ENCODE measurements at places on chromosomes 4 and X.

DNA sequence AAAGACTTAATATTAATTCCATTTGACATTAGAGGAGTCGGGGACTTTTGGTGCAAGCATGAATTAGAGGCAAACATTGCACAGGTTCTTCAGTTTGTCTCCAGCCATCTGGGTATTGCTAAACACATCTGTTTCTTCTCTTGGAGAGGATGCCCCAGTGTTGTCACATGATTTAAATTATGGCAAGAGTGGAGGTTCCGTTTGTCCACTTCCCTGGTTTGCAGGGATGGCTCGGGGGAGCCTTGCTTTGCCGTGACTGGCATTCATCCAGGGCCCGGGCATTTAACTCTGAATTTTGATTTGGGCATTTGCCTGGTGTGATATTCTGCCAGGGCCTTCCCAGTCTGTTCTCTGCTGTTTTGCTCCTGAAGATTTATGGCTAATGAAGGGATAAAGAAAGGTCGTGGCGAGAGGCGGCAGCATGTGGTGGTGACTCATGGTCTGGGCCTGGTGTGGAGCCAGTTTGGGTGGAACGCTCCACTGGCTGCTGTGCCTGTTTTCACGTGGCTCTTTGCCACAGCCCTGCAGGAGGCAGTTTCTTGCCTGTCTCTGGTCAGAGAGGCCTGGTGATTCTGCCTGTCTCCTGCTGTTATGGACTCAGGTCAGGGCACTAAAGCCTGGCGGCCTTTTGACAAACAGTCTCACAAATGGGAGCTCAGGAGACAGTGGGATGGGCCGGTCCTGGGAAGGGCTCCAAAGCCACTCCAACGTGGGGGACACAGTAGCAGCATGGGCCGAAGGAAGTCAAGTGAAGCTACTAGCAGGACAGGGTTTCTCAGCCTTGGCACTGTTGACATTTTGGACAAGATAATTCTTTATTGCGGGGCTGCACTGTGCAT is 99.4 kb upstream of the PGRMC2 start:
- peak; percentile 98 for DNase-seq

DNA sequence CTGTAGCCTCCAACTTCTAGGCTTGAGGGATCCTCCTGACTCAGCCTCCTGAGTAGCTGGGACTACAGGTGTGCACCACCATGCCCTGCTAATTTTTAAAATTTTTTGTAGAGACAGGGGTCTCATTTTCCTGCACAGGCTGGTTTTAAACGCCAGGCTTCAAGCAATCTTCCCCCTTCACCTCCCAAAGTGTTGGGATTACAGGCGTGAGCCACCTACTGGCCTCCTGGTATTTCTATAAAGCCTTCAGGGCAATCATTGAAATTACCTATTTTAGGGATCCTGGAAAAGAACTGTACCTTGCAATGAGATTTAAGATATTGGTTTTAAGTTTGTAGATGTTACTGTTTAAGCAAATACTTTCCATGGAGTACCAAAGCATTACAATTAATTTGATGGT is 13.5 kb upstream of the PLS3 start:
- no peak for DNase-seq

- no peak for DNase-seq
Measured at GRCh38 chr4:152499344-152499743, 36.5 kb downstream of the FBXW7 start.

DNA sequence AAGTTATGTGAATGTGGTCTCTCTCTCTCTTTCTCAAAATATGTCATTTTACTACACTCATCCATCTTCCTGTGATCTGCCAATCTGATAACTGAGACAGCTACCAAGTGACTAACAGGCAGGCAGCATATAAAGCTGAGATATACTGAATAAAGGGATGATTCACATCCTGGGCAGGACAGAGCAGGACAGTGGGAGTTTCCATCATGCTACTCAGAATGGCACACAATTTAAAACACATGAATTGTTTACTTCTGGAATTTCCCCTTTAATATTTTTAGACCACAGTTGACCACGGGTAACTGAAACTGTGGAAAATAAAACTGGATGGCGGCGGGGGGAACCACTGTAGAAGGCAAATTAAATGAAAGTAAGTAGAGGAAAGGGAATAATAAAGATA is 58.6 kb upstream of the DCTD start:
- peak; percentile 20 for DNase-seq

DNA sequence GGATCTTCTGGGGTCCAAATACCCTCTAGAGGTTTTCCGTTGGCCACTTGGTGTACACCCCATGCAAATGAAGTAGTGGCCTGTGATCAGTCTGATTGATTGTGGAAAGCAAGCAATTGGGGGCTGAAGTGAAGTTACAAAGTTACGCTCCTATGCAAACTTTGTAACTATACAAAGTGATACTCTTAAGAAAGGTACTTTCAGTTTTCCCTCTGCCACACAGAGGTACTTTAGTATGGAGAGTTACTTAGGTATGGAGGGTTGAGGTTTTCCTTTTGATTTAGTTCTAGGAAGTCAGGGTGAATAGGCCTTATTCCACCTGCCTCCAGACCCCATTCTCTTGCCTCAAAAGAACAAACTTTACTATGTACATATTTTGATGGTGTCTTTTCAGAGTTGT is 28.7 kb downstream of the STAG2 start:
- no peak for DNase-seq

DNA sequence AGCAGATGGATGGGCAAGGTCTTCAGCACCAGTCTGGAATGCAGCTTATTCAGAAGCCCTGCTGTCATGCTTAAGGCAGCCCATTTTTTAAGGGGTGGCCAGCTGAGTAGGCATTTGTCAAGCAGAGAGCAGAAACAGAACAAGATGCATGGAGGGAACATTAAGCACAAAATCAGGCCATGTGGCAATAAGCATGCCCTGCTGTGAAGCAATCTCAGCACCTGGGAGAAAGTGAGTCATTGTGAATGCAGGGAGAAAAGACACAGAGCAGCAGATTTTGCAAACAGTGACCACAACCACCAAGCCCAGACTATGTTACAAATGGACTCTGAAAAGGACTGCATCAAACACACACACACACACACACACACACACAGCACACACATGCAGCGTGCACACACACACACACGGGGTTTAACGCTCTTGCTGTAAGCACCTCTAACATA is 94.1 kb upstream of the GALNT7 start:
- peak; percentile 93 for DNase-seq

- DNase-seq, result no peak
Measured at GRCh38 chr4:145289403-145290076, 109.2 kb upstream of the OTUD4 start.

- DNase-seq, result peak; percentile 43
Measured at GRCh38 chr4:6840062-6840976, 57.8 kb downstream of the KIAA0232 start.

DNA sequence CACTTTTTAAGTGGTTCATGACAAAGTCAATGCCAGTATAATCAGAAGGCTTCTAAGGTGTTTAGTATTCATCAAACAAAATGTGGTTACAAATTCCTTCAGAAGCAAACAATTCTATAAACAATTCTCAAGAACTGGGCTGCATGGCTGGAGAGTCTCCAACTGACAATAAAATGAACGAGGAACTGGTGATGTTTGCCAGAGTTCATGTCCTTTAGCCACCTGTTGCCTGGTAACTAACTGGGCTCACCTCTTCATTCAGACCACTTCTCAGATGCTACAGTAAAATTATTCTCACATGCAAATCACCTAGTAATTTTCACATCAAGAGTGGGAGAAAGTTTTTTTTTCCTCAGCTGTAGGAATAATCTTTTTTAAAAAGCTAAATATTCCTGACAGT is 53.3 kb downstream of the CAMK2D start:
- peak; percentile 49 for DNase-seq

DNA sequence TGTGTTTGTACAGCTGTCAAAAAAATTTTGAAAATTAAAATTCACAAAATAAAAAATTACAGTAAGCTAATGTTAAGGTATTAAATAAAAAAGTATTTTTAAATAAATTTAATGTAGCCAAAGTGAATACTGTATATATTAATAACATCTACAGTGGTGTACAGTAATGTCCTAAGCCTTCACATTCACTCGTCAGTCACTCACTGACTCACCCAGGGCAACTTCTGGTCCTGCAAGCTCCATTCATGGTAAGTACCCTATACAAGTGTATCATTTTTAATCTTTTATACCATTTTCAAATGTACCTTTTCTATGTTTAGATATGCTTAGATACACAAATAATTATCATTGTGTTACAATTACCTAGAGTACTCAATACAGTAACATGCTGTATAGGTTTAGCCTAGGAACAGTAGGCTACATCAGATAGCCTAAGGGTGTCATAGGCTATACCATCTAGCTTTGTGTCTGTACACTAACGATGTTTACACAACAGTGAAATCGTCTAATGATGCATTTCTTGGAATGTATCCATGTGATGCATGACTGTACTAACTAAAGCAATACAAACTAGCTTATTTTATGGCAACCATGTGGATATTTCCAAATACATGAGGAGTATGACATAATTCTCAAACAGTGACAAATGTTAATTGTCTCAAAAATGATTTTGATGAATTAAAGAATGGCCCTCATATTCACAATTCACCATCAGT is 13.7 kb downstream of the DDX60 start:
- DNase-seq, result peak; percentile 11

GRCh38 chr4:186746581-186746980 is 22.9 kb upstream of the FAT1 start:
- DNase-seq, result no peak

- DNase-seq, result no peak
Measured at GRCh38 chrX:50762578-50762977, 51.4 kb downstream of the SHROOM4 start.

GRCh38 chrX:68693481-68694434 is 46.3 kb downstream of the STARD8 start:
- DNase-seq, result peak; percentile 13

GRCh38 chr4:69056921-69057550 is 39.2 kb upstream of the UGT2B7 start:
- no peak for DNase-seq

DNA sequence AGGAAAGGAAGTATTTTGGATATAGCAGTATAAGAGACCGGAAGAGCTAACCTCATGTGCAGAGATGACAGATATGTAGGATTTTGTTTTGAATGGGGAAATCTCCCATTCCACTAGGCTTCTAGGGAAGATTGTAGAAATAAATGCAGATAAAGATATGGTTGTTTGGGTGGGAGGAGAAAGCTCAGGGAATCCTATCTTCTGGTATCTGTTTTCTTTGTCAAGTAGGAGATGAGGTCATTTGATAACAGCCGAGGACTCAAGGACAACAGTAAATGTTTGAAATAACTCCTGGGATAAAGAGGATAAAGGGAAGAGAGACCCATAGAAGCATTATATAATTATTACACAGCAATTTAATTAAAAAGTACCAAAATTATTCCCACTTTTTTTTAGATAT is 24.7 kb upstream of the ZMAT1 start:
- no peak for DNase-seq

- DNase-seq, result no peak
Measured at GRCh38 chr4:41160856-41161255, 53.5 kb downstream of the APBB2 start.

GRCh38 chr4:174579421-174579820 is 57.1 kb upstream of the HPGD start:
- no peak for DNase-seq

DNA sequence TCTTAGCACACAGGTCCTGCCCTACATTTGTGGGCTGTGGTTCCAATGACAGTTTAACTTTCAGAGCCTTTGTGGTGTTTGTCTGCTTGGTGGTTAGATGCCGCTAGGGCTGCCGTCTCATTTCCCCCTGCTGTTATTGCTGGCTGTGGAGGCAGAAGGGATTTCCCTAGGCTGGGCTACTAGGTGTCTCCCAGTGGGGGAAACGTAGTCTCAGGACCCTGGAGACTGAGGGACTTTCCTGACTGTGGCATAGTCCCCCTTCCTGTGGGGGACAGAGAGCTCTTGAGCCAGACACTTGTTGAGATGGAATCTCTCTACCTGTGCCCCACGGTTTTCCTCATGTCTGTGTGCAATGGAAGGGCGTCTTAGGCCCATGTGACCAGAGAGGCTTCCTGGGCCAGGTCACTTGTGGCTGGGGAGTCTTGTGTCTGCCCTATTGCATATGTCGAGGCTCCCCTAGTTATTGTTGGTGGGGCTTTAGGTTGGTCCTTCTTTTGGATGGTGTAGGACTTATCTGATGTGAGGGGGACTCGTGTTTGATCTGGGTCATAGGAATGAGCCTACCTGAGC is 68.2 kb downstream of the ARHGAP10 start:
- DNase-seq, result peak; percentile 13

DNA sequence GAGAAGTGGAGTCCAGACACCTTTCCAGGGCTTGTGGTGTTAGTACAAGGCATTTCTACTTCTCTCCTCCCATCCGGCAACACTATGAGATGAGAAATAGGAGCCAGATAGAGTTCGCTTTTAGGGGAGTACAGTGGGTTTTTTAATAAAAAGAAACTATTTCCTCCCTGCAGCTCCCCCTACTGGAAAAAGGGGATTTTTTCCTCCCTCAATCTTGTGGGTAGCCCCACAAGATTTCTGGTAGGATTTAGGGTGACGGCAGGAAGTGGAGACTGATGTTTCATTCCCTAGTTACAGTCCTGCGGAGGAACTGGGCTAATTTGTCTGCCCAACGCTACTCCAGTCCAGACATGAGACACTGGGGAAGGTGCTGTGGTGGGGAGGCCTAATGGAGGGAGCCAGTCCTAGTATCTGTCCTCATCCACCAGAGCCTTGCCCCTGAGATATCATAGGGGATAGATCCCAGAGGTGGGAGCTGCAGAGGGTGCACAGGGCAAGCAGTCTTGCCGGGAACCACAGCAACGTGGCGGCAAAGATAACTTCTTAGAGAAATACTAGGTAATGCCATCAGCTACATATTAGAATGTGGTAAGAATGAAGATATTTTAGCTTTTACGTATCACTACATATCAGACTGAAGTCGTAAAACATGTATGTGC is 45.5 kb upstream of the PRKG2 start:
- no peak for DNase-seq

DNA sequence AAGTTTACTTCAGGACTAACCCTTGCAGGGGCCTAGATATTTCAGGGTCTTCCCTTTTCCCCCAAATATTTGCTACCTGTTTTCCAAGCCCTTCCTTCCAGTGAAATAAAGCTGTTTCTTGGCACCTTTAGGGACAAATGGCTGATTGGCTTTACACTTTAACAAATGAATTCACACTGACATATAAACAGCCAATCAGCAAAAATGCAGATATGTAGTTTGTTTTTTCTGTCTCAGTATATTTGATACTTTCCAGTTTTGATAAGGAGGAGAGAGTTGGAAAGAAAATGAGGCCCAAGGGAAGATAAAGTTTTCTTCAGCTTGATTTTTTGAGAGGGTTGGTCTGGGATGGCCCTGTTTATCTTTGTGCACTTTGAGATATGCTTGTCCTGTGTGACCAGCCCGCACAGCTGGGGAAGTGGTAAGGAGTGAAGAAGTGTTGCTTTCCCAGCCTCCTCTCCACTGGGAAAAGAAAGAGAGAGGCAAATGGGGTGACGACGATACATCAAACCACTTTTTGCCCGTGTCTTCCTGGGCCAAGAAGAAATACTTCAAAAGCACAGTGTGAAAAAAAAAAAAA is 67.5 kb downstream of the MGST2 start:
- DNase-seq, result no peak

- DNase-seq, result no peak
Measured at GRCh38 chr4:138573246-138573645, 331.1 kb upstream of the SLC7A11 start.

- DNase-seq, result no peak
Measured at GRCh38 chr4:100525686-100526085, 7.9 kb upstream of the EMCN start.

Measured in astrocyte of the cerebellum (primary cell).